ENCODE measurements at places on chromosomes 16 and 17. TPM values are rescaled to one million over a fixed set of nuclear protein-coding genes. Genes with fewer than 3 reads are reported as not detected.

Gene ABCC12
- not detected for total RNA-seq

Gene CD2BP2
- 51.5 TPM for total RNA-seq

GRCh38 chr16:56029026-56029425 is 153.9 kb upstream of the CES5A start:
- H3K4me3 ChIP-seq: no peak overlapping the region
- H3K27ac ChIP-seq: no peak overlapping the region
- no peak for DNase-seq
- H3K36me3 ChIP-seq: no peaks in the 10 kb centered on the region
- H3K27me3 ChIP-seq: no peaks in the 10 kb centered on the region

DNA sequence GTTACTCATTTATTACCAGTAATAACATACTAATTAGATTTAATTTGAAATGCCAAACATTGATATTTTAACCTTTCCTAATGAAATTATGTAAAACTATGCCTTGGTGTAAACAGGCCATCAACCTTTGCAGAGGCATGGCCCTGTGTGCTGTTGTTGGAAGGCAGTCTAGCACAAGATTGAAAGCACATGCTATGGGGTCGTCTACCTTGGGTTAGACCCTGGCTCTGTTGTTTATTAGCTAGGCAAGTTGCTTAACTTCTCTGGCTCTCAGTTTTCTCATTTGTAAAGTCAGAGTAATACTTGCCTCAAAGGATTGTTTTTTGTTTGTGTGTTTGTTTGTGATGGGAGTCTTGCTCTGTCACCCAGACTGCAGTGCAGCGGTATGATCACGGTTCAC is 9.4 kb upstream of the CDR2 start:
- no peaks in the 10 kb centered on the region for H3K4me1 ChIP-seq
- H3K27ac ChIP-seq: no peak overlapping the region
- no peak for DNase-seq
- no peaks in the 10 kb centered on the region for H3K36me3 ChIP-seq

DNA sequence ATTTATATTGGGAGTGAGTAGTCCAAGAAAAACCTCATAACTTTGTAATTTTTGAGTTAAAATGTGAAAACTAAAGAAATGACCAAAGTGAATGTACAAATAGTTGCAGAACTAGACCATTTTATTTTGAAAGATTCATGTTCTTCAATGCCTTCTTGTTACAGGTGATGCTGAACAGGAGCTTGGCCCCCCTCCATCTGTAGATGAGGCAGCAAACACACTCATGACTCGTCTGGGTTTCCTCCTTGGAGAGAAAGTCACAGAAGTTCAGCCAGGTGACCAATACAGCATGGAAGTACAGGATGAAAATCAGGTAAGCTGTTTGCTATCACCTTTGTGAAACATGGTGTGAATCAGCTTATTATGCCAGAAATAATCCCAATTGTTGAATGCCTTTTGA is 227.8 kb downstream of the TANC2 start:
- peaks cover 4% of the 10 kb centered on the region for H3K4me1 ChIP-seq
- no peaks in the 10 kb centered on the region for H3K27me3 ChIP-seq
- no peak overlapping the region for H3K27ac ChIP-seq
- H3K4me3 ChIP-seq: no peak overlapping the region

Gene CACNG3
- total RNA-seq: not detected

DNA sequence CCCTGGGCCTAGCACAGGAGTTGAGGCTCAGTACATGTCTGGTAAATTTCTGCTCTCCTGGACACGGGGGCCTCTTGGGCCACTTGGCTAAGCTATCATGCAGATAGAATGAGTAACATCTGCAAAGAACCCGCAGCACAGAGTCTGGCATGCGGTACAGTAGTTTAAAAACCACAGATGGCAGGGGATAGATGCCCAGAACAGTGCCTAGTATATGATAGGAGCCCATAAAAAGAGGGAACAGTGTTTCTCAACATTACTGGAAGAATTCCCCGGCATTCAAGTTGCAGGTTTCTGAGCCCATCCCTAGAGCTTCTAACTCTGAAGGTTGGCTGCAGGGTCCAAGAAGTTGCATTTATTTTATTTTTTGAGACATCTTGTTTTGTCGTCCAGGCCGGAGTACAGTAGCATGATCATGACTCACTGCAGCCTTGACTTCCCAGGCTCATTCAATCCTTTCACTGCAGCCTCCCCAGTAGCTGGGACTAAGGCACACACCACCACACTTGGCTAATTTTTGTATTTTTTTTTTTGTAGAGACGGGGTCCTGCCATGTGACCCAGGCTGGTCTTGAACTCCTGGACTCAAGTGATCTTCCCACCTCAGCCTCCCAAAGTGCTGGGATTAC is 5.8 kb downstream of the CDIPT start:
- H3K27ac ChIP-seq: no peak overlapping the region
- H3K4me3 ChIP-seq: no peak overlapping the region
- H3K36me3 ChIP-seq: peaks cover 32% of the 10 kb centered on the region
- no peaks in the 10 kb centered on the region for H3K27me3 ChIP-seq

GRCh38 chr16:80627108-80627507 is 86.3 kb downstream of the DYNLRB2 start:
- H3K4me3 ChIP-seq: no peak overlapping the region
- no peak for DNase-seq
- no peaks in the 10 kb centered on the region for H3K4me1 ChIP-seq
- peaks cover 1% of the 10 kb centered on the region for H3K36me3 ChIP-seq

DNA sequence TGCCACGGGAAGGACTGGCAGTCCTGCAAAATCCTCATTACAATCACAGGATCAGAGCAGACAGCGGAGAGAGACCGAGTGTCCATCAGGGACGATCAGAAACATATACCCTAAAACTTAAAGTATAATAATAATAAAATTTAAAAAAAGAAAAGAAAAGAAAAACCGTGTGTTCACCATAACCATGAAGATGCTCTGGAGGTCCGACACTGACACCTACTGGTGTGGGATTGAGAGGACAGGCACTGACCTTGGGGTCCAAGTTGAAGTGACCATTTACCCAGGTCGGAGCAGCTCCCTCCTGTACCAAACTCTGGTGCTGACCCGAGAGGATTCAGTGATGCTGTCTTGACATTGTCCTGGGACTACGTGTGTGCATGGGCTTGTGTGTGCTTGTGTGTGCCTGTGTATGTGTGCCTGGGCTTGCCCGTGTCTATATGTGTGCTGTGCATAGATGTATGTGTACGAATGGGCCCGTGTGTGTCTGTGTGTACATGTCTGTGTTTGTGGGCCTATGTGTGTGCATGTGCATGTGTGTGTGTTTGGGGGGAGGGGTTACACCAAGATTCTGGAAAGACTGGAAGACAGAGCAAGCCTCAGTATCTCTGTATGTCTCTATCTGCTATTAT is 10.0 kb upstream of the CD300LD start:
- no peaks in the 10 kb centered on the region for H3K36me3 ChIP-seq
- no peak overlapping the region for H3K4me3 ChIP-seq
- no peak for DNase-seq
- H3K27me3 ChIP-seq: no peaks in the 10 kb centered on the region
- H3K4me1 ChIP-seq: no peaks in the 10 kb centered on the region
